Fibroblast of lung (primary cell): ENCODE measurements at places on chromosomes 5 and 9. TPM values are rescaled to one million over a fixed set of nuclear protein-coding genes. Genes with fewer than 3 reads are reported as not detected.

C1QTNF3 gene
- 1.0 and 1.2 TPM in 2 replicates for total RNA-seq

GRCh38 chr9:68981789-68982188 lies 32.1 kb downstream of the PRKACG start:
- no peak for DNase-seq

DNA sequence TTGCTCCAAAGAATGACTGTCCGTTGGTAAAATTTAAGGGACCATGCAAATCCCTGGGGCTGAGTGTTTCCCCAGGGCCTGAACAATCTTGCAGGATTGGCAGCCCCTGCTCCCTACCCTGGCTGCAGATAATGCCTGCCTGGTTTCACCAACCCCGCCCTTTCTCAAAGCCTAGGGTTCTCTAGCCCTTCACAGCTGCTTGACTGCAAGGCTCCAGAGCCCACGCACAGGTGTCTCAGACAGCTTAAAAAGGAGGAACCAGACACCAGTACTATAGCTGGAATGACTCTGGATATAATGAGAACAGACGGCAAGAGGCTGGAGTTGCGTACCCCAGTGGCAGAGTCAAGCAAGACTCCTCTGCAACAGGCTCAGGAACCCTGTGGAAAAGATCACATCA lies 25.2 kb upstream of the TNIP1 start:
- DNase-seq: no peak

SLC24A2 gene
- under 0.01 TPM in 2 replicates for total RNA-seq

PELO gene
- total RNA-seq: 31.1 and 45.2 TPM in 2 replicates

- no peak for DNase-seq
Measured at GRCh38 chr5:136682986-136683385, 317.6 kb upstream of the TRPC7 start.
